ENCODE measurements at places on chromosomes 1 and 21.

GRCh38 chr1:212700223-212700891 is 717 bp upstream of the BATF3 start:
- DNase-seq = no peak

- no peak for DNase-seq
Measured at GRCh38 chr1:109527846-109528695, 11.6 kb upstream of the GPR61 start.

DNA sequence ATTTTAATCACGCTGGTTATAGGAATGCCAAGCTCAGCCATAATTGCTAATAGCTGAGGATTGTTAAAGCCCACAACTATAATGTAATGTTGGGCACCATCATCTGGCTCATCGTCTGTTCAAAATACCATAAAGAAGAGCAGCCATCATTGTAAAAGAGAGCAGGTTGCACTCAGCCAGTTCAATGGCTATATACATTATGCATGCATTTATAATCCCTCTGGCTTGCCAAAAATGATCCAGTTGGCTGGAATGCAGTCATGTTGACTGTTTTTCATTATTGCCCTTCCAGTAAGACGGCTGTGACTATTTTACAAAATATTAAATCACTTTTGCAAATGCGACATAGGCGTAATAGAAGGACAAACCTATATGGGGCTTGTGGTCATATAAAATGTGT is 85.3 kb downstream of the SPAG17 start:
- DNase-seq = no peak

DNA sequence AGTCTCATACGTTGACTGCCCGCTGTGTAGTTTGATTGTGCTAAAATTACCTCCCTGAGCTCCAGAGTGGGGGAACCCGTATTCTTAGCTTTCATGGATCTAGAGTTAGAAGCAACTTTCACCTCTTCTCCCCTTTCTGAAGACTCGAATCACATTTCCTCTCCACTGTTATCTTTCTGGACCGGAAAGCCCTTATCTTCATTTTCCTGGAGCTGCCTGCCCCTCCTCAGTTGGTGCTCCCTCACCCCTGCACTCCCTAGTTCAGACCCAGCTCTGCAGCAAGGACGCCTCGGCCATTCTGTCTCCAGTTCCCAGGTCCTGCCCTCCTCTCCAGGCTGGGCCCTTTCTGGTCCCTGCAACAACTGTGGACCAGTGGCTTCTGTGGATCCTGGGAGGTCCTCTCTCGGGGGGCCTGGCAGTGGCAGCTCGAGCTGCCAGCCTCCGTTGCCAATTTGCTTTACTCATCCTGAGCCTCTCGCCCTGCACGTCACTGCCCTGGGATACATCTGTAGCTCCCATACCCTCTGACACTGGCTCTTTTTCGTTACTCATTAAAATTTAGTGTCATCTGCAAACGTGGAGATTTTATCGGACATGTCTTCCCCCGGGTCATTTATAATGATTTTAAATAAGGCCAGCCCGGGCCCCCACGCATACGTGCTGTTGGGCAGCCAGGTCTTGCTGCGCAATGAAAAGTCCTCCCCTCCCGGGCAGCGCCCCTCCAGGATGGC is 141.5 kb upstream of the VAMP3 start:
- no peak for DNase-seq

DNA sequence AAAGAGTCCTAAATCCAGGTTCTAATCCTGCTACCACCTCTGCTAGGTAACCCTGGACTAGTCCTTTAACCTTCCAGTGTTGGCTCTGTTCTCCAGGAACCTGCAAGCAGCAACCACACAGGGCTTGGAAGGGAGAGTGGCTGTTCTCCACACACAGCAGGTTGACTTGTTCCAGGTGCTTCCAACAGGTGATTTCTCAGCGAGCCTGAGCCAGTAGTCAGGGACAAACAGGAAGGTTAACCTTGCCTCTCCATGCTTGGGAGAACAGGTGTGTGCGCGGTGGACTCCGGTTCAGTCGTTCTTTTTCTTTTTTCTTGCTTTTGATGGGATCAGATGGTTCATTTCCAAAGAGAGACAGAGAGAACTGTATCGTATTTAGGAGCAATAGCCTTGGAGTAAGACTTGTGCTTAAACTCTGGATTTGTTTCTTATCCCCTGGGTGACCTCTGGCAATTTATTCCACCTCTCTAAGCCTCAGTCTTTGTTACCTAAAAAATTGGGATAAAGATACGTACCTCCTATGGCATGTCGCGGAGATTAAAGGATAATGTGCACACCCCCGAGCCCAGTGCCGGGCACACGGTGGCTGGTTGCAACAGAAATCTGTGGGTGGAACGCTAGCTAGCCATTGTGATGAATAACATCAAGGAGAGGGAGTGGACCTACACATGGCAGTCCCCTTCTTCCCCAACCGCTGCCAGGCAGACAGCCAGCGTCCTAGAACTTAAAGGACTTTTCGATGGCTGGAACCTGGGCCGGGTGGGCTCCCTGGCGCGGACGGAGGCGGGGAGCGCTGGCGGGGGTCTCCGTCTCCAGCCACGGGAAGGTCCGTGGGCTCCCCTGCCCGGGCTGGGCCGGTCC is 583 bp upstream of the CACHD1 start:
- DNase-seq = no peak

- DNase-seq = no peak
Measured at GRCh38 chr1:222540598-222540995, 7.3 kb downstream of the HHIPL2 start.

DNA sequence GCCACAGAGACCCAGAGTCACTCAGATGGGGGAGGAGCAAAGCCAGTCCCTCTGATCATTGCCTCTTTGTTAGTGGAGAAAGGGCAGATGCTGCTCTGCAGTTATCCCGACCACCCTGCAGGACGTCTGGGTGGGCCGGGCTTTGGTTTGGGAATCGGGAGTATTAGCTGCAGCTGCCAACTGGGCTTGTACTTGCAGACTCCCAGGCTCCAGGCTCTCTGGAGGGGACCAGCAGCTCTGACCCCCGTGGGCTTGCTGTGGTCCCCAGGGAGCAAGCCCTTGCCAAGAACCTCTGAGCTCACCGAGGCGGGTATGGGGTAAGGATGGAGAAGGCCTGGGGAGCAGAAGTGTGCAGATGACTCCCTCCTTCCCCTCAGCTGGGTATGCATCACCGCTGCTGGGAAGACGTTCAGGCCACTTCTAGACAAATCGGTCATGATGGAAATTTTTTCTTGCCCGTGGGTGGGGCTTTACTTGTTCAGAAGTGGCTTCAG is 21.6 kb downstream of the MAPKAPK2 start:
- no peak for DNase-seq

DNA sequence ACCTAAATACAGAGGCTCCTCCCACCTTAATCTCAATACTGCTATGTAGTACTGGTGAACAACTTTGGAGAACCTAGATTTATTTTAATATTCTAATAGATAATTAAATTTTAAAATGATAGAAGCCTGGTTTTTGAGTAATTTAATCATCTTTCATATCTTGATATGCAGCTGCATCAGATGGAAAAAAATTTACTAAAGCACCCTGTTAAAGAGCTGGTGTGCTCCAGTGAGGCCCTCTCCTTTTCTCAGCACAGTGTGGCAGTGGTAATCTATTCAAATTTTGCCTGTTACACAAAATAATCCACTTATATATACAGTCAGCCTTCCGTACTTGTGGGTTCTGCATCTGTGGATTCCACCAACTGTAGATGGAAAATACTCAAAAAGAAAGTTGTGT is 82.8 kb downstream of the LRRC8C start:
- no peak for DNase-seq

DNA sequence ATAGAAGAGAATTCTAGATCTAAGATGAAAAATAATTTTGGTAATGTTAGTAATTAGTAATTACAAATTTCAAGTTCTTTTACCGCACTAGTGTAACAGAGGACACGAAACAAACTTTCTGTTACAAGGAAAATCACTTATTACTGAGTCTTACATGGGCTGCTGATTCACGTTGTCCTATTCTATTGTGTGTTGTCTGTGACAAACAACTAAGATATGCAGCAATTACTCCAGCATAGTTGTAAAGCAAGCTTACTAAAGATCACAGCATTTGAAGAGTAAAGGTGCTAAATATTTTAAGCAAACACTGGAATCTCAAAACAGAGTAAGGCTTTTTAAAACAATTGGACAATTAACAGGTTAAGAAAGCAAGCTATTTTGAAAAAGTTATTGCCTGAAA is 502.3 kb downstream of the KCNT2 start:
- no peak for DNase-seq

DNA sequence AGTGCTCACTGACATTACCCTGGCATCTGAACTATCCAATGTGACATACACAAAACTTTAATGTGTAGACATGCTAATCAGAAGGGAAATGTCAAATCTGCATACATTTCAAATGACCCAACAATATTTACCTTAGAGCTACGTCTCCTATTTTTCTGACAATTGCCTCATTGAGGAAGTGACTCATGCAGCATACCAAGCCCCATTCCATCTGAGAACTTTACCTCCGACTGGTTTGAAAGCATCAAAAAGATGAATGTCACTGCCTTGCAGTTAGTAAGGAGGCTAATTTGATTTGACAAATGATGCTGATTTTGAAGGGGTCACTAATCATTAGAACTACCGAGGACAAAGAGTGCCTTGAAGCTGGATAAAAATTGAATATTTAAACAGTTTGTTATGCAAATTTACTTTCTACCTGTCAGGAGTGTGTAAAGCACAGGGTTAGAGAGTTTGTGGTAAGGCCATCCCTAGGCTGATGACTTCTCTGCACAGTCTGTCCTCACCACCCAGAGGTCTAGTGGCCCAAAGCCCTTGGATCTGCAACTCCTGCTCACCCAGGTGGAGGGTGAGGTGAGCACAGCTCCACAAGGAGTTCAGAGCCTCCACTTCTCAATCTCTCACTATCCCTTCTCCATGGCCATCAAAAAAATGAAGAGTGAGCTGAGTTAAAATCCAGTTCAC is 500.3 kb upstream of the C1orf87 start:
- DNase-seq = no peak

DNA sequence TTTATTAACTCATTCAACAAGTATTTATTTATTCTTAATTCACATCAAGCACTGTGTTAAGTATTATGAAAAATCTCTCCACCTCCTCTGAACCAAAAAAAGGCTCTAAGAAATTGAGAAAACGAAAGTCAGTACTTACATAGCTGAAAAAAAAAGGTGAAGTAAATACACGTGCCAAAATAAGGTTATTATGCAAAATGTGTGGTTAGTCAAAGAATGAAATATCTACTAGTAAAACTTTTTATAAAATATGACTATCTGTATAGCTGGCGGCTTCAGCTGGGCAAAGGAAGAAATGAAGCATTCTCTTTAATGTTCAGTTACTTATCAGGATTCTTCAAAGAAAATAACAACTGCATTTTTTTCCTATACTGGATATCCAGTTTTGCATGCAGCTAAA is 35.5 kb upstream of the ASPM start:
- DNase-seq = no peak

DNA sequence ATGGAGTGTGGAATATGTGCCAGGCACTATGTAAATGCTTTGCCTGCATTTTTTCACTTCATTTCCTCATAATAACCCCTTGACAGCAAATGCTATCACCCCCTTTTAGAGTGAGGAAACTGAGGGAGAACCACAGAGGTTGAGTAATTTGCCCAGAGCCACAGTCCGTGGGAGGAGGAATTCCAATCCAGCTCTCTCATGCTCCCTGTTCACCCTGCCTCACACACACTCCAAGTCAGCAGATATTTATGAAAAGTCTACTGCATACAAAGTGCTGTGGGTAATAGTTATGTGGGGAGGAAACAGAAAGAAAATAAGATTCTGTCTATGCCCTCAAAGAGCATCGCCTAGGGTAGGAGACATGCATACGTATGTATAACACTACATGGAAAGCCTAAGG is 30.9 kb upstream of the RBM15 start:
- DNase-seq = no peak

GRCh38 chr1:93395195-93395594 is 49.5 kb downstream of the DR1 start:
- no peak for DNase-seq

DNA sequence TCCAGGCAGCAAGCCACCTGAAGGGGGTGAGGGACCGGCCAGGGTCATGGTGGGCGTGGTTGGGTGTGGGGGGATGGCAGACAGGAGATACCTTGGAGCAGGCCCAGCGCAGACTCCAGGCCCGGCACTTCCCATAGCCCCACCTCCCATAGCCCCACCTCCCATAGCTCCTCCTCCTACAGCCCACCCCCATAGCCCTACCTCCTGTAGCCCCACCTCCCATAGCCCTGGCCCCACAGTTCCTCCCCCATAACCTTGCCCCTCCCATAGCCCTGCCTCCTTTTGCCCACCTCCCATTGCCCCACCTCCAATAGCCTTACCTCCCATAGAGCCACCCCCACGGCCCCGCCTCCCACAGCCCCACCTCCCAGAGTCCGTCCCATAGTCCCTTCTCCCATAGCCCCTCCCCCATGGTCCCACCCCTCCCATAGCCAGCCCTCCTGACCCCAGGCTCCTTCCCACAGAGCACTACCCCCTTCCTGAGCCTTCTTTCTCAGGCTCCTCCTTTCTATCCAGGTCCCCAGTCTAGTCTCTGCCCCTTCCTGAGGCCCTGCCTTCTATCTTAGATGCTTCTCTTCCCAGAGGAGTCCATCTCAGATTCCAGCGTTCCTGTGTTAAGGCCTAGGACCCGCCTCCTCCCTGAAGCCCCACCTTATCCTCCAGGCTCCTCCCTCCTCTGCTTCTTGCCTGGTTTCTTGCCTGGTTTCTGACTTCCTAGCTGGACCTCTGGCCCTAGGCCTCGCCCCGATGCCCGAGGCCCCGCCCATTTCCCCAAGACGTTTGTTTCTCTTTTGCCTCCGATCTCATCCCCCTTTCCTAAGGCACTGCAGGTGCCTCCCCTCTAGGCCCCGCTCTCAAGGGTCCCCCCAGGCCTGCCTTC is 46.8 kb downstream of the PTPRU start:
- DNase-seq = peak; percentile 34

- no peak for DNase-seq
Measured at GRCh38 chr1:35187816-35188342, 5.1 kb downstream of the SFPQ start.

- no peak for DNase-seq
Measured at GRCh38 chr1:13544221-13544556, 30.4 kb upstream of the LRRC38 start.

DNA sequence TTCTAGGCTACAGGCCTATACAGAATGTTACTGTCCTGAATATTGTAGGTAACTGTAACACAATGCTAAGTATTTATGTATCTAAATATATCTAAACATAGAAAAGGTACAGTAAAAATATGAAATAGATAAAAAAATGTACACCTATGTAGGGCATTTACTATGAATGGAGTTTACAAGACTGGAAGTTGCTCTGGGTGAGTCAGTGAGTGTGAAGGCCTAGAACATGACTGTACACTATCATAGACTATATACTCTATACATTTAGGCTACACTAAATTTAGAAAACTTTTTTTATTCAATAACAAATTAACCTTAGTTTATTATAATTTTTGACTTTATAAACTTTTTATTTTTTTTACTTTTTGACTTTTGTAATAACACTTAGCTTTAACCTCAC is 136.9 kb downstream of the DUSP10 start:
- no peak for DNase-seq
